NAMALWA (cell line): ENCODE measurements at places on chromosomes 5 and 9.

DNA sequence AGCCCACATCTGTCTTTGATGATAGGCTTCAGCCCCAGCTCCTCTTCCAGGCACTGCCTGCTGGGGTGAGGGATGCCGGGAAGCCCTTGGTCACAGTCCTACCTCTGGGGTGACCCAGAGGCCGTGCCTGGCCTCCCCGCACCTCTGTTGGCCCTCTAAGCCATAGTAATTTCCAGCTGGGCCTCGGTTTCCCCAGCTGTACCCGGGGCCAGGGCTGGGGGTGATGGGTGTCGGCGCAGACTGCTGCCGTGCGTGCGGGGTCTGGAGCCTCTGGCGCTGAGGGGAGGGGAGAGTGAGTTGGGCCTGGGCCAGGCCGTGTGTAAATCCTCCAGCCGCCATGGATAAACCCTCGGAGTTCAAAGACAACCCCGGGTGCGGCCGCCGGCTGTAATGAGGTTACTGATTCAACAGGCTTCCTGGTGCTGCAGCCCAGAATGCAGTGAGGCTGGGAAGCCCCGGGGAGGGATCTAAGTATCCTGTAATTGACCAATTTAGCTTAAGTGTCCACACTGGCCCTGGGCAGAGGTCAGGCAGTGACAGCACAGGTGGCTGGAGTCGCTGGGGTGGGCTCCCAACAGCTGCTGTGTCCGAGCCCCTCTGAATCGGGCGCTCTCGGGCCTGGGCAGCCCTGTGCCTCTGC lies 7.1 kb downstream of the RXRA start:
- DNase-seq = no peak

- no peak for DNase-seq
These were observed 25.1 kb upstream of the NOTCH1 start for GRCh38 chr9:136570916-136571315.

GRCh38 chr9:119986205-119986604 lies 593.8 kb downstream of the CDK5RAP2 start:
- DNase-seq = no peak

GRCh38 chr5:1415059-1415425 lies 30.2 kb downstream of the SLC6A3 start:
- no peak for DNase-seq

DNA sequence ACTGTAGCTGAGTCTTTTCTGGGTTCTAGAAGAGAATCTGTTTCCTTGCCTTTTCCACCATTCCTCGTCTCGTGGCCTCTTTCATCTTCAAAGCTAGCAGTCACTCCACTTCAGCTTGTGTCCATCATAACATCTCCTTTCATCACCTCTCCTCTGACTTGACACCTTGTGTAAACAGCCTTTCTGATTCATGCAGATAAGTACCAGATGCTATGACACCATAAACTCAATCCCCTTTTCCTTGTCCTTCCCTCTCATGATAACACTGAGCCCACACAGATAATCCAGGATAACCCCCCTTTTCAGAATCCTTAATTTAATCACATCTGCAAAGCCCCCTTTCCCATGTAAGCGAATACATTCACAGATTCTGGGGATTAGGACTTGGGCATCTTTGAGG lies 95.5 kb downstream of the SNX24 start:
- no peak for DNase-seq

- DNase-seq = no peak
These were observed 82.3 kb downstream of the CRB2 start for GRCh38 chr9:123438321-123438720.

GRCh38 chr9:134358662-134359319 lies 32.5 kb downstream of the RXRA start:
- DNase-seq = no peak

GRCh38 chr5:137389042-137389441 lies 110.1 kb downstream of the SPOCK1 start:
- no peak for DNase-seq

GRCh38 chr5:39233783-39234182 lies 14.4 kb upstream of the FYB1 start:
- DNase-seq = no peak

DNA sequence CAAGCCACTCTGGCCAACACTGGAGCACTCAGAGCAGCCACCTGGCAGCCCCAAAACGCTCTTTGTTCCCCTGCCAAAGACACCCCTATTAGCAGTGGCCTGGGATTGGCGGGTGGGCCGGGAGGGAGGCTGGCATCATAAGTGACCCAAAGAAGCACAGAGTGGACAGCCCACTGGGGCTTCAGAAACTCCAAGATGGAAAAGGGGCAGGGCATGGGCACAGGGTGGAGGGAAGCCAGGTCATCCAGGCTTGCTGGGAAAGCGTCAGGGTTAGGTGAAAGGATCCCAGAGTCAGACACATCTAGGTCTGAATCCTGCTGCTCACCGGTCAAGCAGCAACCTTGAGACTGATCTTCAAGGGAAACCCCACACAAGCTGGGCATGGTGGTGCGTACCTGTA lies 14.8 kb downstream of the EEIG1 start:
- no peak for DNase-seq

- DNase-seq = peak; percentile 77
These were observed 12.7 kb upstream of the DNAH5 start for GRCh38 chr5:13957032-13957645.

- DNase-seq = no peak
These were observed 163.8 kb upstream of the KLF4 start for GRCh38 chr9:107653263-107653821.

- DNase-seq = no peak
These were observed 39.0 kb upstream of the TMEM250 start for GRCh38 chr9:136157477-136158265.

- DNase-seq = no peak
These were observed 30.4 kb downstream of the PRRX2 start for GRCh38 chr9:129695870-129696269.

- no peak for DNase-seq
These were observed 506 bp downstream of the ADAMTS19 start for GRCh38 chr5:129460672-129460935.

GRCh38 chr5:34516686-34517085 lies 139.4 kb upstream of the RAI14 start:
- DNase-seq = no peak

GRCh38 chr9:15156241-15156640 lies 150.8 kb downstream of the TTC39B start:
- no peak for DNase-seq

DNA sequence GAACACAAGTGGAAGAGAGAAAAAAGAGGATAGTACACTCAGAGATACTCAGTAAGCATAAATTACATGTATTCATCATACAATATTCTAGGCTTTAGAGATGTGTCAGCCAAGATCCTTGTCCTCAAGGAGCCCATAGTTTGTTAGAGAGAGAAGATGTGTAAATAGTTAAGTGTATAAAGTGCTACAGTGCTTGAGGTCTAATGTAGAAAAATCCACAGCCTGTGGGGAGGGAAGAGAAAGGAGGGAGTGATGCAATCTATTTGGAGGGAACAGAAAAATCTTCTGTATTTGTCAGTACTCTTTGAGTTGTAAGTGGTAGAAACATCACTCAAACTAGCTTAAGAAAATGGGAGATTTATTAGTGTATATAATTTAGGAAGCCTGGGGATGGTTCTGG lies 81.9 kb downstream of the PALM2AKAP2 start:
- DNase-seq = no peak

DNA sequence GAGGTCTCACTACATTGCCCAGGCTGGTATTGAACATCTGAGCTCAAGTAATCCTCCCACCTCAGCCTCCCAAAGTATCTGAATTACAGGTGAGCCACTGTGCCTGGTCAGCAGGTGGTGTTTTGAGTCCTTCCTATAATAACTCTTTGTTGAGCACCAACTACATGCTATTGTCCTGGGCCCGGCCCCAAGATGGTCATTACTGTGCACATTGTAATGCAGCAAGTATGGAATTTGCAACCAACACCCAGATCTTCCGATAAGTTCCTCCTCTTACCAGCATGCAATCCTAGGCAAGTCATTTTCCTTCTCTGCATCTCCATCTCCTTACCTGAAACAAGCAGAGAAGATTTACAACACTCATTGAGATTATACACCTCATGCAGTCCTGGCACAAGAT lies 510.3 kb upstream of the KLF4 start:
- no peak for DNase-seq

GRCh38 chr5:60852317-60852716 lies 8.2 kb upstream of the ELOVL7 start:
- DNase-seq = no peak

- DNase-seq = no peak
These were observed 49.4 kb downstream of the MAMDC2 start for GRCh38 chr9:70093095-70093494.

- DNase-seq = no peak
These were observed 289.0 kb upstream of the PAPPA start for GRCh38 chr9:115864581-115864980.

- no peak for DNase-seq
These were observed 87.3 kb upstream of the GRAMD2B start for GRCh38 chr5:126335886-126336285.

GRCh38 chr9:81758123-81758797 lies 68.9 kb upstream of the TLE1 start:
- no peak for DNase-seq

DNA sequence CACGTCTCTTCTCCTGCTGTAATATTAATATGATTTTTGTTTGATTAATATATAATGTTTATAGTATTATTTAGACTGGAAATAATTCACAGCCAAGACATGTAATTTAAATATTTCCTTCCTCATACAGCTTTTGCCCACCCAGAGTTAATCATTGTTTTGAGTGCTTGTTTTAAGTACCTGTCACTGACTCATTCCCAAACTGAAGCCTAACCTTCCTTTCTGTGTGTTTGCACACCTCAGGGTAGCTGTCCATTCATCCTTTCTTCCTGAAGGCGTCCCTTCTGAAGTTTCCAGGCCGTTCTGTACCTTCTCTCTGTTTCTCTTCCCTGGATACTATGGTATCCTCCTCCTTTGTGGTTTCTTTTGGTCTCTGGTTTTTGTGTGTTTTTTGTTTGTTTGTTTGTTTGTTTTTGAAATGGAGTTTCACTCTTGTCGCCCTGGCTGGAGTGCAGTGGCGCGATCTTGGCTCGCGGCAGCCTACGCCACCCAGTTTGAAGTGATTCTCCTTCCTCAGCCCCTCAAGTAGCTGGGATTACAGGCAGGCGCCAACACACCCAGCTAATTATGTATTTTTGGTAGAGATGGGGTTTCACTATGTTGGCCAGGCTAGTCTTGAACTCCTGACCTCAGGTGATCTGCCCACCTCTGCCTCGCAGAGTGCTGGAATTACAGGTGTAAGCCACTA lies 312.4 kb downstream of the DOCK8 start:
- no peak for DNase-seq

GRCh38 chr9:111236332-111236731 lies 93.7 kb downstream of the OR2K2 start:
- no peak for DNase-seq

GRCh38 chr9:98955259-98955658 lies 11.6 kb downstream of the COL15A1 start:
- no peak for DNase-seq

- DNase-seq = no peak
These were observed 77.8 kb downstream of the AOPEP start for GRCh38 chr9:94804316-94804715.

DNA sequence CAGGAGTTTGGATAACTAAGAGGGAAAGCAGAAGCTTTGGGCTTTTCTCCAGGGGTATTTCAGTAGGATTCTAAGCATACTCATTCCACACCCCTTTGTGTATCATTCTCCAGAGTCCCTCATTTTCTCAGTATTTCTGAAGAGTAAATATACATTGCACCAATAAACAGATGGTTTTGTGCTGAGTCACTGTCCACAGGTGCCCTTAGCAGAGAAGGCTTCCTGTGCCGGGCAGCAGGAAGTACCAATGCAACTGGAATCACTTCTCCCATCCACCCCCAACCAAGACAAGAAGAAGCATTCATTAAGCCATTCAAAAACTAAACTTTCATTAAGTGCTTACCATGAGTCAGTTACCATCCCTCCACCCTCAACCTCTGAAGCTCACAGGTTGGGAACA lies 3.6 kb upstream of the CCNJL start:
- no peak for DNase-seq

DNA sequence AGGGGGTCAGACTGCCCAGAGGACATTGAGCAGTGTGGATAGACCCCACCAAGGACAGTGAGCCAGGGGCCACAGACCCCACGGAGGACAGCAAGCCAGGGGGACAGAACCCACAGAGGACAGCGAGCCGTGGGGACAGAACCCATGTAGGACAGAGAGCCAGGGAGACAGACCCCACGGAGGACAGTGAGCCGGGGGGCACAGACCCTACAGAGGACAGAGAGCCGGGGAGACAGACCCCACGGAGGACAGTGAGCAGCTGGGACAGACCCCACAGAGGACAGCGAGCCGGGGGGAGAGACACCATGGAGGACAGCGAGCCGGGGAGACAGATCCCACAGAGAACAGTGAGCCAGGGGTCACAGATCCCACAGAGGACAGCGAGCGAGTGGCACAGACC lies 3.4 kb upstream of the ZDHHC11 start:
- no peak for DNase-seq

- no peak for DNase-seq
These were observed 763.7 kb upstream of the GRAMD2B start for GRCh38 chr5:125659316-125660023.

DNA sequence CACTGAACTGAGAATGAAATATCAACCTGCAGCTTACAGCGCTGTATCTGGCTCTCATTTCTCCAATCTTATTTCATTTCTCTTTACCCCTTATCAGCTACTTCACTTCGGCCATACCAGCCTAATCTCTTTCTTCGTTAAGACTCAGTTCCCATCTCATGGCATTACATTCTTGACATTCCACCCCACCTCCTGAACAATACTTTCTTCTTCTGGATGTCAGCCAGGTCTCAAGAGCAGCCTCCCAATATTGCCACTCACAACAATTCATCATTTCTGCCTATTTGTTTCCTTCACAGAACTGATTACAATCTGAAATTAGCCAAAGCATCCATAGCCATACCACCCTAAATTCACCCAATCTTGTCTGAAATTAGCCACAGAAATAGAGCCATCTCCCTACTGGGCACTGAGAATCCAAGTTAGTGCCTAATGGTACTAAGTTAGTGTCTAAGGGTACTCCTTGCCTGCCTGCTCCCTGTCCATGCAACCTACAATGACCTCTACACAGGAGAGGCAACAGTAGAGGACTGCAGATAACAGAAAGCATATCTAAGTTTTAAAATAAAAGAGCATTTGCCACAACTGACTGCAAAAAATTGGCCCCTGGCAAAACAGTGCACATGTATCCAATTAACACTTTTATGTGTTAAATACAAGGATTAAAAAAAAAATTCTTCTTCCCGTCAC lies 35.2 kb downstream of the SETX start:
- no peak for DNase-seq

DNA sequence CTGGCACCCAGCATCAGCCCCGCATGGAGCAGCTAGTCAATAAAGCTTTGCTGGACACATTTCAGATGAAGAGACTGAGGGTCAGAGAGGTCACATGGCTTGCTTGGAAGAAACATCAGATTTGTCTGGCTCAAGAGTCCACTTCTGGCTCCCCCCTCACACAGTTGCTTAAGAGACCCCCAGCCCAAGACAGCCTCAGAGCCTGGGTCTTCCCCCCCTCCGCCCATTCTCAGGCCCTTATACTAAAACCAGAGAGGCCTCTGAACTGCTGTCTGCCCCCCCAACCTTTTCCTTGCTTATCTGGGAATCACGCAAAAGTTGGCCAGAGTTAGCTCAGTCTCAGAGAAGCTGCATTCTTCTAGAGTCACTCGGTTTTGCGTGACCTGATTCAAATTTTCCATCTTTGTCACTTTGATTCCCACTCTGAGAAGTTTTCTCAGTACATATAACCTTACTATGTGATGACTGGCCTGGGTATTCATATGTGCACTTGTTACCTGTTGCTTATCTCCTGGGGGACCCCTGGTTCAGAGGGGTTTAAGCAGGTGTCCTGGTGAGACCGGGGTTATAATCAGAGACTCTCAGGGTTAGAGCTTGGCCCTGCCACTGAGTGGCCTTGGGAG lies 145.4 kb upstream of the IER5L start:
- no peak for DNase-seq
